ENCODE measurements at places on chromosomes 1 and 21.

- DNase-seq, result peak; percentile 89
Measured at GRCh38 chr1:160830321-160831153, 32.1 kb downstream of the CD244 start.

DNA sequence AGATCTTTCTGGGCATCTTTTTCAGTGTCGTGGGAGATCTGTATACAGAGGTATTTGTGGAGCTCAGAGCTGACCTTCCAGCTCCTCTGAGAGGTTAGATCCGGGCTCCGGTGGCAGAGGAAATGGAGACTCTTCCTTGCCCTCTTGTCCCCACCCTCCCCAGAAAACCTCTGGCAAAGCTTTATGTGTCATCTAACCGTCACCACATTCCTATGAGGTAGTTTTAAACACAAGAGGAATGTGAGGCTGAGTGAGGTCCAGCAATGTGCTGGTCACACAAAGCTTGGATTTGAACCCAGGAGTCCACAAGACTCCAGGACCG is 1.2 kb downstream of the CD160 start:
- DNase-seq, result no peak

GRCh38 chr1:110597966-110598365 is 8.2 kb downstream of the KCNA2 start:
- DNase-seq, result no peak

DNA sequence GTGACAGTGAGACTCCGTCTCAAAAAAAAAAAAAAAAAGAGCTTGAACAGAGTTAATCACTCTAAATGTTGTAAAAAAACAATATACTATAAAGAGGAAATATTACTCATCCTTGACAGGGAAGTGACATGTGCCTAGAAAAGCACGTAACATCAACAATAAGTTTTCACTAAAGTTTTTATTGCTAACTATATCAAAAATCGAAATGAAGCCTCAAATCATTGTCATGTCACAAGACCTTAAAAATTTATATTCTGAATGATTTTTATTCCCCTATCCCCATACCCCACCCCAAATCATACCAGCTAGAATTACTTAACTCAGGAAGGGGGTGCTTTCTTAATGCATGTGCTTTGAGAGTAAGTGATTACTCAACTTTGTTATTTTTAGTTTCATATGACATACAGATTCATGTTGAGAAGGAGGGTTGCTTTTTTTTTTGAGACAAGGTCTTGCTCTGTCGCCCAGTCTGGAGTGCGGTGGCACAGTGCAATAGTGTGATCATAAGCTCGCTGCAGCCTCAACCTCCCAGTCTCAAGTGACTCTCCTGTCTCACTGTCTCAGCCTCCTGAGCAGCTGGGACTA is 53.6 kb upstream of the MUTYH start:
- no peak for DNase-seq

- no peak for DNase-seq
Measured at GRCh38 chr1:10196976-10197375, 13.4 kb upstream of the KIF1B start.

DNA sequence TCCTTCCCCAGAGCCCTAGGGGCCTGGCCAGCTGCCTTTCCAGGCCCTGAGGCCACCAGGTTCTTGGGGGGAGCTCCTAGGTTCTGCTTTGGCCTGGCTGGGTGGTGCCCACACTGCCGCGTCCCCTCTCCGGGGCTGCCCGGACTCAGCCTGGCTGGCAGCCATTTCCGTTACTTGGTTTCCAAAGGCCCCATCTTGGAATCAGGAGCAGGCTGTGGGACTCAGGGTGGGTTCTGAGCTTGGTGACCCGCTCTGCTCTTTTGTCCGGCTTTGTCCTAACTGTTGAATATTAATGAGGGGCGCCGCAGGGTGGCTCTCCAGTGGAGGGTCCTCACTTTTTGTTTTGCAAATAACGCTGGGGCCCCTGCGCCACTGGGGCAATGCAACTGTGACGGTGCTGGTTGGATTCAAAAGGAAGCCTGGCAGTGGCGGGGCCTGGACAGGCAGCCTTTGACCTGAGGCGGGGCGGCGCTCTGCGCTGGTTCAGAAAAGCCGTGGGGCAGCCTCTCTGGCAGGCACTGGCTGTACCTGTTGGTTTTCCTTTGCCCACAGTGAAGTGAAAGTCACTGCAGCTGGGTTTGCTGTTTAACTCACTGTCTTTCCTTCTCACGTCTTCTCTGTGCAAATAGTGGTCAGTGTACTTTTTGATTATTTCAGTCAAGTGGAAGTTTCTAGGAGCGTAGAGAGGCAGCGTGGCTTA is 20.2 kb downstream of the SKI start:
- no peak for DNase-seq

GRCh38 chr1:223240122-223240521 is 97.1 kb upstream of the TLR5 start:
- no peak for DNase-seq

DNA sequence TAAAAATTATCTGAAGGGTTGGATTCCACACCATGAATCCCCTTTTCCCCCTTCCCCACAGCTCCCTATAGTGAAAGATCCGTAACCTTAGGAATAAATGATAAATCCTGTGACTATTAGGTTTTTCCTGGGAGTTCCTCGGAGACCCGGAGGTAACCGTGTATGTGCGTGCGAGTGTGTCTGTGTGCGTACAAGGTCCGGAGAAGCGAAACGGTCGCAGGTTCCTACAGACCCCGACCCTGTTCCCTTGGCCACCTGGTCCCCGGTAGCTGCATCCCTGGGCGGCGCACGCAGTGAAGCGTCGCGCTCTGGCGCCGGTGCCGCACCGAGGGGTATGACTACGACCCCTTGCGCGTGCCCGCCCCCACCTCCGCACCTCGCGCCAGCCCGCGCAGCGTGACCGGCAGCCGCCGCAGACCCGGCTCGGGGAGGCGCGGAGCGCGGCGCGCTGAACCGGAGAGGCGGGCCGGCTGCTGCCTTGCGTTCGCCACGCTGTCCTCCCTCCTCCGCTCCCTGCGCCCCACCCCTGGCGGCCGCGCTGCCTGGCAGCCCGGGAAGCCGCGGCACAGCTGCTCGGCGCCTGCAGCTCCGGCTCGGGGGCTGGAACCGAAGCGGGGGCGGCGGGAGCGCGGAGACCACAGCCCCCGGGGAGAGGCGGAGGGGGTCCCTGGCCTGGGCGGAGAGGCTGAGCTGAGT is at the start of gene AK5:
Gene AK5, plus strand, starts transcription at position 529 of the 696 bp plus-strand sequence. CDS start 295 bp downstream, outside the sequence.
- peak; percentile 42 for DNase-seq

GRCh38 chr1:106393046-106393445 is 663.4 kb upstream of the PRMT6 start:
- DNase-seq, result no peak

GRCh38 chr1:17970757-17971156 is 136.8 kb upstream of the IGSF21 start:
- DNase-seq, result no peak

DNA sequence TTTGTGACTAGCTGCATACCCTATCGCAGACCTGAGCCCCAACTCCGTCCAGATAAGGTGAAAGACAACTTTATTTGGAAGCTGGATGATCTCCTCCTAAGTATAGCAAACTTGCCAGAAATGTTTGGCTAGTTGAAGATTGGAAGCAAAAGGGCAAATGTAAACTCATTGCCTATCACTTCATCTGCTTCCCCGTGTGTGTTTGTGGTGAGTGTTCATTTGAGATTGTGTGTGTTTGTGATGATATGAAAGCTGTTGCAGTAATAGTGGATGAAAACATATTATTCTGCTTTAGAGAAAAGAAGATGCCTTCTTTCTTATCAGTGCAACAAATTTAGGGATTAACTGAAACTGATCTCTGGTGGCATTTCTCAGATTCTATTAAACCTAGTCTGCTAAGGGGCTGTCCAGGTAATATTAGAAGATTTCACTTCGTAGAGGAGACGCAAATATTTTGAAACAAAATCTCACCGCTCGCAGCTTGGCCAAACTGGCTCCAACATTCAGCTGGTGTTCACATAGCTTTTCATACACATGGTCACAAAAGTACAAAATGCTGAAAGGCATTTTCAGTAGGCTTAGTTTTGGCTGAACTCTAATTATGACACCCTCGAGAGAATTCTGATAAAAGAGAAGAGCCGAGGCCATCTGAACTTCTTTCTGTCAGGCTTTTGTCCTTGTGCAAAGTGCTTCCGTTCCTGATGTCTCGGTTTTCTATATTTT is 1.1 kb downstream of the TBX19 start:
- no peak for DNase-seq

DNA sequence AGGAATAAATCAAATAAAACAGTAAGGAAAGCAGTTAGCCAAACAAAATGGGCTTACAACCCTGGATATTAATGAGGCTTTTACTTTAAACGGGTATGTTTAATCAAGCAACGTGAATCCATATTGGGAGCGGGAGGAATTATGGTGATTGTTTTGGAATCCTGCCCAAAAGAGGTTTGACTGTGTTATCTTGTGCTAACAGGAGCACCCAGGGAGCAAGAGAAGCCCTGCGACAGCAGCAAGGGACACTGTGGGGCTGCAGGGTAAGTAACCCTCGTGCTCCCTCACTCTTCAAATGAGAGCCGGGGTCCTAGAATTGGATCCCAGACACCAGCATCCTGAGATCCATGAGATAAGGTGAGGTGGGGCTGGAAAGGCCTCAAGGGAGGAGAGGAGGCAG is 72.6 kb upstream of the PGBD5 start:
- no peak for DNase-seq
